Astrocyte (in vitro differentiated cells and primary cell): ENCODE measurements at places on chromosomes 12 and 14.
A peak's percentile ranks its signal among the peaks of the same experiment; 100 is the strongest.

DNA sequence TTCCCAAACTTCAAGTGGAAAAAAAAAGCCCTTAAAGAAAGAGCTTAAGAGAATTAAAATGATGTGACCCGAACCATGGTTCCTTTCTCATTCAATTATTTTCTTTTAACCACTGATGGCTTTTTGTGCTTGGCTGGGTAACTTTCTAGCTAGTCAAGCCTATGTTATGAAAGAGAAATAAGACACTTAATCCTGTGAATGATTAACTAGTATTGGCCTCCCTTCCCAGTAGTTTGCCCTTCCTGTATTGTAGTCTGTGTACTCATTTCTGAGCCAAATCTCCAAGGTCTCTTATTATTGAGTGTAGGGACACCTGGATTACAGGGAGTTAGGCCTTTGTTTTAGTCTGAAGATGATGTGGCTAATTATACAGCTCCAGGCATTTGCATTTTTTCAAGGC is 353.0 kb downstream of the RAD51B start:
- DNase-seq, result peak; percentile 64

GRCh38 chr12:112568641-112569040 is 149.9 kb downstream of the PTPN11 start:
- no peak for DNase-seq

DNA sequence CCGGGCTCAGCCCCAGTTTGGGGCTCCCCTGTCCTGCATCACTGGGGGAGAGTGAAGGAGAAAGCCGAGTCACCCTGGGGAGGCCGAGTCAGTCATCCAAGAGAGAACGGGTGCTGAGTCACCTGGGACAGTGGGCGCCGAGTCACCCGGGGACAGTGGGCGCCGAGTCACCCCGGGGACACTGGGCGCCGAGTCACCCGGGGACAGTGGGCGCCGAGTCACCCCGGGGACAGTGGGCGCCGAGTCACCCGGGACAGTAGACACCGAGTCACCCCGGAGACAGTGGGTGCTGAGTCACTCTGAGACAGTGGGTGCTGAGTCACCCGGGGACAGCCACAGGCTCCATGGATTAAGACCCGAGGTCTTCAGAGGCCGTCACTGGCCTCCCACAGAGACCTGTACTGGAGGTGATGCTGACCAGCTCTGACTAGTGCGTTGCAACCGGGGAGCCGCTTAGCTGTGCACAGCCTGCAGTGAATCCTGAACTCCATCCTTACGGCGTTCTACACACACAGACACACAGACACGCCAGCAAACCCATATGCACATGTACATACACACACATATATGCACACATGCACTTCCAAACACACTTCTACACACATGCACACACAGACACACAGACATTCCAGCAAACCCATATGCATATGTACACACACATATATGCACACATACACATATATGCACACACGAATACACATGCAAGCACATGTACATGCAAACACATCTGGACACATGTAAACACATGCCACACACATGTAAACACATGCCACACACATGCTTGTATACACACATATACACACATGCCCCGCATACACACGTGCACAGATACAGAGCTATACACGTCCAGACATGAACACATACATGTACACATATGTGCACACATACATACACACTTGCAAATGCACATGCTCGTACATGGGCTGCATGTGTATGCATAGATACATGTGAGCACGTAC is 64.9 kb upstream of the GALNT9 start:
- DNase-seq, result no peak

DNA sequence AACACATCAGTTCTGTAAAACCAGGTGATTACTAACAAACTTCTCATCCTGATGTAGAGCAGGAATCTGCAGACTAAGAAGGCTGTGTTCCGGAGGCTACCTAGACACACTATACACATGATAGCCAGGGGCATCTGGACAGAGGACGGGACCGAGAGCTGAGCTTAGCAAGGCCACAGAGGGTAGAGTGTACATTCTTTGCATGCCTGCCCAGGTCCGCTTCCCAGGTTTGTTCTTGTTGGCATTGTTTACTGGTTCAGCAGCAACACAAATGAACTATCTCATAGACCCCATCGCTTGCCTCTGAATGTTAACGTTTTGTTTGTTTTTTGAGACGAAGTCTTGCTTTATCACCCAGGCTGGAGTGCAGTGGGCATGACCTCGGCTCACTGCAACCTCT is 17.7 kb upstream of the TEAD4 start:
- no peak for DNase-seq

- DNase-seq, result no peak
These were observed 8.0 kb downstream of the MMP17 start for GRCh38 chr12:131836193-131836592.

GRCh38 chr12:109804820-109805761 is 28.1 kb downstream of the TRPV4 start:
- peak; percentile 17 for DNase-seq
